ENCODE measurements at places on chromosomes 3 and 15. TPM values are rescaled to one million over a fixed set of nuclear protein-coding genes. Genes with fewer than 3 reads are reported as not detected.

DNA sequence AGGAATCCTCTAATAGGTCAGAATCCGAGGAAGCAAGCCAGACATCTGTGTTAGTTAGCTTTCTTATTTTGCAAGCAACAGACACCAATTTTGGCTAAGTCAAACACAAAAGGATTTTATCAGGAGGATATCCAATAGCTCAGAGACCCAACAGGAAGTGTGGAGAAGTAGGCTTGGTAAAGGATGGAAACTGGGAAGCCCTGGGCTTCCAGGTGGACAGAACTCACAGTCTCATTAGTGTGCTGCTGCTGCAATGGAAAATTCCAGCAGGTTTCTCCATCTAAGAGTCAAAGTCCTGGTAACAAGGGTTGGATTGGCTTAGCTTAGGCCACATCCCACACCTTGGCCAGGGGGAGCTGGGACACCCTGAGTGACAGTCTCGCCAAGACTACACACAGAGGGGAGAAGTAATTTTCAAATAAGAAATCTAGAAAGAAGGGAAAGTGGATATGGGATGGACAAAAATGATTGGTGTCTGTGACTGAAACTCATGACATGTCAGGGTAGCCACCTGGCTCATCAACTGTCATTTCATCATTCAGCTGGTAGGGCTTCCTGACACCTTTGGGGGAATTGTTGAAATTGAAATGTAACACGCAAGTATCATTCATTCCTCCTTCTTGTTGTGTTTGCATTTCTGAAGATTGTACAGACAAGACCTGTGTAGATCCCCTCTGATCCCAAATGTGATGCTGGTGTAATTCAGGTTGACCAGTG, 158.6 kb downstream of the THSD4 start:
- DNase-seq: peak; percentile 63

DNA sequence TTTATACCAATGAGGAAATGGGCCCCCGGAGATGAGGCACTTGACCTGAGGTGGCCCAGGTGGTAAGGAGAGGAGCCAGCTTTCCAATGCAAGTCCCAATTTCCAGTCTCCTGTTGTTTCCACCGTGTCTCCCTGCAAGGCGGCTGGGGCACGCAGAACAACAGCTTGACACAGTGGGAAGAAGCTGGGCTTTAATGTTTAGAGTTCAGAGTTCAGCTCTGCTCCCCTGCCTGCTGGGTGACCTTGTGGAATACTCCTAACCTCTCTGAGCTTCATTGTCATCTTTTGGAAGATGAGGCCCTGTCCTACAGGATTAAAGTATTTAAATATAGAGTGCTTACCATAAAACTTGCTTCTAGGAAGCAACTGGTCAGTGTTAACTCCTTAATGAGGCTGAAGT, 80.3 kb downstream of the SMAD3 start:
- DNase-seq: no peak

- DNase-seq: no peak
Measured at GRCh38 chr3:36166477-36166876, 213.8 kb upstream of the STAC start.

DNA sequence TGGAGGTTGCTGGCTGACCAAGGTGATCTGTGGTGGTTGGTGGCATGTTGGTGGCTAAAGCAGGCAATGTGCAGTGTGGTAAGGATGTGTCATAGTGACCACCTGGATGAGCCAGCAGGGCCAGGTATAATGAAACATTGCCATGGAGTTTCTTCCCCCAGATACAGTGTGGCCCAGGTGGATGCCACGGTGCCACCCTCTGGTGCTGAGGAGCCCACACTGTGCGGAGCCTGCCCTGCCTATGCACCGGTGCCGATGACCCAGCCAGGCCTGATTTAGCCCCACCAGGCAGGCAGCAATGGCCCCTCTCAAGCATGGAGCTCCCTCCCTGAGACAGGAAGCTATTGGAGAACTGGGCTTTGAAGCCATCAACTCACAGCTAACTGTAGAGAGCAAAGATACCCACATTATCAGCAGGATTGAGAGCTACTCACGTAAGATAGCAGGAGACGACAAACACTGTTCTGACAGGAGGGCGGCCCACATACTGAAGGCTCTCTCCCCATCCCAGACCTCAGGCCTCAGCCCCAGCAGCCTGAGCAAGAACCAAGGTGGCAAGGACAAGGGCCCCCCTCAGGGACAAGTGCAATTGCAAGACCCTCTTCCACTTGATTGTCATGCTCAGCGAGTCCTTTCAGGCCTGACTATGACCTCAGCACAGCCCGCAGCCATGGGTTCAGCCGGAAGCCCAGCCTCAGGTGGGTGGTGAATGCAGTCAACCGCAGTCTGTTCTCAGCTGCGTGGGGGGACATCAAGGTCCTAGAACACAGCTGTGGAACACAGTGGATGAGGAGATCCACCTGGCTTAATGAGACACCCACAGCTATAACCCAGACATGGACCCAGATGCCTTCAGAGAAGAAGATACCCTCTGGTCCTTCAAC, 82.8 kb upstream of the CDV3 start:
- peak; percentile 34 for DNase-seq

Gene HAUS2
- 6.3 TPM for polyA plus RNA-seq

Data from stomach (tissue), 19 donors.